ENCODE measurements at places on chromosomes 7 and 10.

DNA sequence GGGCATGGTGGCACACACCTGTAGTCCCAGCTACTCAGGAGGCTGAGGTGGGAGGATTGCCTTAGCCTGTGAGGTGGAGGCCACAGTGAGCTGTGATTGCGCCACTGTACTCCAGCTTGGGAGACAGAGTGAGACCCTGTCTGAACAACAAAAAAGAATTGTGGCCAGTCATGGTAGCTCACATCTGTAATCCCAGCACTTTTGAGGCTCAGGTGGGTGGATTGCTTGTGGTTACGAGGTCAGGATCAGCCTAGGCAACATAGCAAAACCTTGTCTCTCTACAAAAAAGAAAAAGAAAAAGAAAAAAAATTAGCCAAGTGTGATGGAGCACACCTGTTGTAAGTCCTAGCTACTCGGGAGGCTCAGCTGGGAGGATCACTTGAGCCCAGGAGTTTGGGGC is 22.8 kb downstream of the MARCHF5 start:
- no peak overlapping the region for H3K4me3 ChIP-seq
- H3K27me3 ChIP-seq: no peaks in the 10 kb centered on the region
- no peak for DNase-seq
- H3K27ac ChIP-seq: no peak overlapping the region
- H3K4me1 ChIP-seq: no peaks in the 10 kb centered on the region
- H3K36me3 ChIP-seq: no peaks in the 10 kb centered on the region

DNA sequence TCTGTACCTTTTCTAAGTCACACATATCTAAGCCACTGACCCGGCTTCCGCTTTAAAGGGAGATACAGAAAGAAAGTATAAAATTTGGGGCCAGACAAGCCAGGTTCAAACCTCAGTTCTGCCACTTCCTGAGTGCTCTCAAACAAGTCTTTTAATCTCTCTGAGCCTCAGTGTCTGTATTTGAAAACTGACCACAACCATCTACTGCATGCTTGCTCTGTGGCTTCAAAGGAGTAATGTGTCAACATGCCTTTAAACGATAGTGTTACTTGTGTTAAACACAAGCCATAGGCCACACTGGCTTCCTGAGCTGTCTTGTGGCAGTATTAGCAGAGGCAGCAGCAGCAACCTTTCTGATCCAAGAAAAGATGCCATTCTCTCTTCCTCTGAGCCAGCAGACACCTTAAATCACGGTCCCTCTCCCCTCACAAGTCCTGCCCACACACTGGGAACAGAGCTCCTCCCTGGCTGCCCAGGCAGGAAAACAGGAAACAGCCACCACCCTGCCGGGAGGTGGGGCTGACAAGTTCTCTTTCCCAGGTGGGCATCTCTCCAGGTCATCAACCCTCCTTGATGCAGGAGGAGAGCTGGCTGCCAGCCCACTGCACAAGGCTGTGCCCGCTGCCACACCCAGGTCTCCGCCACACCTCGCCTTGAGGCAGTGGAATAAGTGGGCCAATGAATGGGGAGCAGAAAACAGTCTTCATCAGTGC is 10.7 kb downstream of the HIP1 start:
- H3K4me1 ChIP-seq: no peaks in the 10 kb centered on the region
- H3K27me3 ChIP-seq: no peaks in the 10 kb centered on the region
- DNase-seq: peak; percentile 46
- H3K27ac ChIP-seq: peak overlapping the region; percentile 33
- no peaks in the 10 kb centered on the region for H3K36me3 ChIP-seq

DNA sequence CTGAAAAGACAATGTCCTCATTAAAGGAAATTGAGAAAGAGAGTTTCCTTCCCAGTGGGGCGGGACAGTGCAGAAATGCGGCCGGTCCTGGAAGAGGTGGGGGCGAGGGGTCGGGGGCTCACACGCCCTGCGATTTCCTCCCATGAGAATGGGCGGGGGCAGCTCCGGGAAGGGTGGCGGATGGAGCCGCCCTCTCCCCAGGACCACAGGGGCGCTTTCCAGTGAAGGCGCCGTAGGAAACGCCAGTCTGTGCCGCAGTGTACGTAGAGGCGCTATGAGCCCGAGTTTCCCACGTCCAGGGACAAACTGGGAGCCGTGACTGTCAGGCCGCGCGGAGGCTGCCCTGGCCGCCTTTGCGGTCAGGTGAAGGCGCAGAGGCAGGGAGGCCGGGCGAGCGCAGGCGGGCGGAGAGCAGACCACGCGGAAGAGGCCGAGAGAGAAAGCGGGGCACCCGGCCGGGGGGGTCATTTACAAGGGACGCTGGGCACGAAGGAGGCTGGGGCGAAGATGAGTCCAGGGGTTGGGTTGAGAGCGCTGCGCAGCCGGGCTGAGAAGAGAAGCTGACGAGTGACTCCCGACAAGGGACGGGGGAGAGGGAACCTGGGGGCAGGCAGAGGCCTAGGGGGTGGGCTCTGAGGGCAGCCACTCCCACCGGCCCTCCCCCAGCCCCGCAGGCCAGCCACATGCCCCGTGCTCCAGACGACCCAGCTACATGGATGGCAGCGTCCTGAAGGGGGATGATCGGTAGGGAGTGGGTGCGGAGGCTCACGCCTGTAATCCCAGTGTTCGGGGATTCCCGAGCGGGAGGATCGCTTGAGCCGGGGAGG is 45.0 kb downstream of the ALOX5 start:
- no peaks in the 10 kb centered on the region for H3K27me3 ChIP-seq
- no peaks in the 10 kb centered on the region for H3K4me1 ChIP-seq
- peak overlapping the region; percentile 33 for H3K4me3 ChIP-seq
- H3K27ac ChIP-seq: peak overlapping the region; percentile 74

GRCh38 chr7:158030071-158030470 is 557.6 kb downstream of the PTPRN2 start:
- no peaks in the 10 kb centered on the region for H3K36me3 ChIP-seq
- no peaks in the 10 kb centered on the region for H3K4me1 ChIP-seq
- H3K27me3 ChIP-seq: no peaks in the 10 kb centered on the region
- no peak for DNase-seq
- no peak overlapping the region for H3K27ac ChIP-seq

GRCh38 chr10:3324612-3325038 is 152.0 kb upstream of the PITRM1 start:
- no peak for DNase-seq
- H3K4me1 ChIP-seq: no peaks in the 10 kb centered on the region
- H3K27ac ChIP-seq: no peak overlapping the region
- no peak overlapping the region for H3K4me3 ChIP-seq

GRCh38 chr10:120423431-120424197 is 33.4 kb upstream of the PLPP4 start:
- no peaks in the 10 kb centered on the region for H3K36me3 ChIP-seq
- H3K27ac ChIP-seq: no peak overlapping the region
- no peaks in the 10 kb centered on the region for H3K4me1 ChIP-seq
- DNase-seq: no peak
- no peaks in the 10 kb centered on the region for H3K27me3 ChIP-seq
- no peak overlapping the region for H3K4me3 ChIP-seq

DNA sequence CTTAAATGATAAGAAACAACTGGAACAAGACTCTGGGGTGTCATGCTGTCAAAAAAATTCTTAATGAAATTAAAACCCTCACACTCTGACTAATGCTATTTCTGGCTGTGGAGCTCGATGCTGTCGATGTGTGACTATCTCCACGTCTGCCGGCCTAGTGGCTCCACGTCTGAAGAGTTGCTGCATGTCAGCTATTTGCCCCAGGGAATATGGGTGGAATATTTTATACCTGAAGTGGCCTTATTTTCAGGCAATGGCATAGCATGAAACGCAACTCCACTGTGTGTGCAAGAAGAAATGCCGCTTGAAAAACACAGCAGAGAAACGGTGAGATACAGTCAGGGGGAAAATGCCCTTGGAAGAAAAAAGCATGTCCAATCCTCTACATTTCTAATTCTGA is 50.9 kb upstream of the MGMT start:
- no peaks in the 10 kb centered on the region for H3K27me3 ChIP-seq
- H3K27ac ChIP-seq: no peak overlapping the region
- no peaks in the 10 kb centered on the region for H3K4me1 ChIP-seq
- no peak overlapping the region for H3K4me3 ChIP-seq
- H3K36me3 ChIP-seq: no peaks in the 10 kb centered on the region
- DNase-seq: no peak

DNA sequence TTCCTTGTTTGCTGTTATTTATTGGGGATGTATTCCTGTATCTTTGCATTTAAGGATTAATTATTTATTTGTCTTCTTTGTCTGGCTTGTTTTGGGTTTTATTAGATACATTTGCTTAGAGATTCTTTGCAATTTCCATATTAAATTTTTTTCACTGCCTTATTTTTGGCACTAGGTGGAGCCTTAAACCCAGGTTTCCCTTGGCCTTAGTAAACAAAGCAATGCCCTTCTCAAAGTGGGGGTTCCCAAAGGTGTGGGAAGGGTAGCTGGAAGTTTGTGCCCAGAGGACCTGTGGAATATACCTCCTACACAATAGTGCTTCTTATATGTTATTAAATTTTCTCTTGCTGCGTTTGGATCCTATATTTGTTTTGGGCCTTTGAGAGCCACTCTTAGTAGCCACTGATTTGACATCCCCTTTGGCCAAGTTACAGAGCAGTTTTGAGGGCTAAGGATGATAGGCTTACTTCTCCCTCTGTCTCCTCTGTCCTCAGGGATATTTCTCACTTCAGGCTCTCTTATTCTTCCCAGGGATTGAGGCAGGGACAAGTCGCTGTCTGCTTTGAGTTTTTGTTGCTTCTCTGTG is 162.3 kb downstream of the ITGB1 start:
- DNase-seq: no peak
- no peaks in the 10 kb centered on the region for H3K27me3 ChIP-seq
- no peaks in the 10 kb centered on the region for H3K4me1 ChIP-seq
- H3K4me3 ChIP-seq: no peak overlapping the region
- no peak overlapping the region for H3K27ac ChIP-seq

Data from uterus (tissue), 4 donors.